ENCODE measurements at places on chromosomes 5 and 9. TPM values are rescaled to one million over a fixed set of nuclear protein-coding genes. Genes with fewer than 3 reads are reported as not detected.

The TRUB2 gene
- total RNA-seq: 21.8 TPM

The PHF24 gene
- total RNA-seq: 0.29 TPM

The SPATA31C1 gene
- total RNA-seq: not detected

The UNC13B gene
- total RNA-seq: 59.1 TPM

The OTULINL gene
- 9.9 TPM for total RNA-seq

The EIF4E1B gene
- total RNA-seq: not detected

The LCP2 gene
- 38.4 TPM for total RNA-seq

The C9orf153 gene
- 0.23 TPM for total RNA-seq

The CKMT2 gene
- 61.7 TPM for total RNA-seq

The CDH9 gene
- not detected for total RNA-seq

The LYSMD3 gene
- 18.7 TPM for total RNA-seq

The DCAF10 gene
- total RNA-seq: 27.7 TPM

The GABRA6 gene
- not detected for total RNA-seq

The PAEP gene
- total RNA-seq: not detected

The BHMT2 gene
- 11.0 TPM for total RNA-seq

The SLC24A2 gene
- total RNA-seq: 0.06 TPM

The TMEM141 gene
- total RNA-seq: 81.3 TPM

The CNTNAP3B gene
- total RNA-seq: 2.6 TPM

The MEIKIN gene
- total RNA-seq: not detected

The KIF24 gene
- 1.9 TPM for total RNA-seq

The NTRK2 gene
- 33.2 TPM for total RNA-seq

The CDH6 gene
- total RNA-seq: 75.9 TPM

The PCDHB6 gene
- total RNA-seq: 0.60 TPM

The AGXT2 gene
- 6.6 TPM for total RNA-seq

The MEGF10 gene
- 0.63 TPM for total RNA-seq

The GLDC gene
- 6.4 TPM for total RNA-seq

The OR1N2 gene
- total RNA-seq: not detected

The BTNL3 gene
- 0.09 TPM for total RNA-seq

The TAL2 gene
- 0.58 TPM for total RNA-seq

The RABL6 gene
- total RNA-seq: 91.0 TPM

The SAXO1 gene
- 0.03 TPM for total RNA-seq

The RHOBTB3 gene
- total RNA-seq: 38.6 TPM

The PPWD1 gene
- total RNA-seq: 30.5 TPM

The RNF180 gene
- 14.8 TPM for total RNA-seq

The RAD23B gene
- 115 TPM for total RNA-seq

The MAML1 gene
- 36.6 TPM for total RNA-seq

The PLCXD3 gene
- total RNA-seq: 4.7 TPM

The GFRA3 gene
- 2.2 TPM for total RNA-seq

The SLC34A1 gene
- total RNA-seq: 0.06 TPM

The RNF183 gene
- 5.3 TPM for total RNA-seq

The SMC2 gene
- total RNA-seq: 7.1 TPM

The MYOT gene
- total RNA-seq: 3.7 TPM

The LAMC3 gene
- total RNA-seq: 14.2 TPM

The PDE8B gene
- total RNA-seq: 29.4 TPM

The ZNF782 gene
- 8.5 TPM for total RNA-seq

The GPR150 gene
- total RNA-seq: not detected

The N4BP3 gene
- 1.2 TPM for total RNA-seq

The PKN3 gene
- total RNA-seq: 9.4 TPM

All from mucosa of gallbladder (tissue), 1 donor.